ENCODE measurements at places on chromosomes 7 and 10.

DNA sequence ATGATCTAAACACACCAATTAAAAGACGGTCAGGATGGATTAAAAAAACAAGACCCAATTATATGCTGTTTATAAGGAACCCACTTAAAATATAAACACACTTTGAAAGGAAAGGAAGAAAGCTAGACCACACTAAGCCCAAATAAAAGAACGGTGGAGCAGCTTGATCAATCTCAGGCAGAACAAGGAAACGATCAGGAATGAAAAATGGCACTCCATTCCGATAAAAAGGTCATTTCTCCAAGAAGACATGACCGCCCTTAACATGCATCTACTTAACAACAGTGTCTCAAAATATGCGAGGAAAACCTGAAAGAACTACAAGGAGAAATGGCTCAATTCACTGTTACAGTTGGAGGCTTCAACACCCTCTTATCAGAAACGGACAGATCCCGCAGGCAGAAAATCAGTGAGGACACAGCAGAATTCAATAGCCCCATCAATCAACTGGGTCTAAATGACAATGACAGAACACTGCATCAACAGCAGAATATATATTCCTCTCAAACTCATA, 210.0 kb downstream of the MAD1L1 start:
- no peak for DNase-seq

GRCh38 chr10:14776546-14776945, 1.8 kb upstream of the FAM107B start:
- no peak for DNase-seq

DNA sequence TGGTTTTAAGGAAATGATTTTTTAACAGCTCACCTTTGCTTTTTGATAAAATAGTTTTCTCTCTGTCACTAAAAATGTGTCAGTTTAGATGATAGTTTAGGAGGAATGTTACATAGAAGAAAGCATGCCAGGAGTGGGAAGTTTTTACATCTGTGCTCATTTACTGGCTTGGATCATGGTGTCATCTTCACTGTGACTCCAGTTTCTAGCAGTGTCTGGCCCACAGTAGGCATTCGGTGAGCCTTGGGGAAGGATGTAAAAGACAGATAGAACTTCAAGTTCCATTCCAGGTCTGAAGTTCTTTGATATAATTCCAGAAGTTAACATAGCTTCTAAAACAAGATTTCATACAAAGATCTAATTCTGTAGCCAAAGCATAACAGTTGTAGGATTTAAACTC, 259.2 kb downstream of the BICC1 start:
- DNase-seq: no peak

- no peak for DNase-seq
Measured at GRCh38 chr7:157360483-157361025, 23.8 kb downstream of the DNAJB6 start.

- DNase-seq: no peak
Measured at GRCh38 chr10:46555366-46555712, 1.1 kb downstream of the GPRIN2 start.

DNA sequence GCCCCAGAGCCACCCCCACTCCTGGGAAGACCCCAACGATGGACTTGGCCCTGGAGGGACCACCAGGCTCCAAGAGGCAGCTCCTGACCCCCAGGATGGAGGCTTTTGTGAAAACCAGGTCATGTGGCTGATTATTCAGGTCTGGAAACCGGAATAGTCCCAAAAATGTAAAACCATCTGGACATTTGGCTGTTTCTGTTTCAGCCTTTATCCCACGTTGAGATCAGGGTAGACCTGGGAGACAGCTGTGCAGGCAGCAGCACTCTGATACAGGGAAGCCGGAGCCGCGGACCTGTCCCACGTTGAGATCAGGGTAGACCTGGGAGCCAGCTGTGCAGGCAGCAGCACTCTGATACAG, 7.1 kb upstream of the ADGRA1 start:
- DNase-seq: no peak

- no peak for DNase-seq
Measured at GRCh38 chr7:16021851-16022250, 335.4 kb upstream of the MEOX2 start.

GRCh38 chr10:14074062-14074884, 256.5 kb downstream of the FRMD4A start:
- no peak for DNase-seq

- DNase-seq: no peak
Measured at GRCh38 chr10:63206997-63207811, 74.1 kb downstream of the NRBF2 start.

DNA sequence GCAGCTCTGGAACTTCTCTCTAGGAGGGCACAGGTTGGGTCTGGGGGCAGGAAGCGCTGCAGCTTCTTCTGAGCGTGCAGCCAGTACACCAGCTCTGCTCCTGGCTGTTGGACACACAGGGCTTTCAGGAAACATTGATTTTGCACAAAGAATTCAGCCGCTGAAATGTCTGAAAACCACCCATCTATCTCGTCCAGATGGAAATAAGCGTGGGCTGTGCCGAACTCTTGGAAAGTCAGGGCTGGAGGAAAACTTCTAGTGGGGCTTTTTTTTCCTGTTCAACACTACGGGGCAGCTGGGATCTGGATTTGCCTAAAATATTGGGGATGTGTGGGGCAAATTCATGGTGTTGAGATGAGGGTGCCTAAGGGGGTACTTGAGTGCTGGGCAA, 31.2 kb downstream of the PALD1 start:
- DNase-seq: no peak

DNA sequence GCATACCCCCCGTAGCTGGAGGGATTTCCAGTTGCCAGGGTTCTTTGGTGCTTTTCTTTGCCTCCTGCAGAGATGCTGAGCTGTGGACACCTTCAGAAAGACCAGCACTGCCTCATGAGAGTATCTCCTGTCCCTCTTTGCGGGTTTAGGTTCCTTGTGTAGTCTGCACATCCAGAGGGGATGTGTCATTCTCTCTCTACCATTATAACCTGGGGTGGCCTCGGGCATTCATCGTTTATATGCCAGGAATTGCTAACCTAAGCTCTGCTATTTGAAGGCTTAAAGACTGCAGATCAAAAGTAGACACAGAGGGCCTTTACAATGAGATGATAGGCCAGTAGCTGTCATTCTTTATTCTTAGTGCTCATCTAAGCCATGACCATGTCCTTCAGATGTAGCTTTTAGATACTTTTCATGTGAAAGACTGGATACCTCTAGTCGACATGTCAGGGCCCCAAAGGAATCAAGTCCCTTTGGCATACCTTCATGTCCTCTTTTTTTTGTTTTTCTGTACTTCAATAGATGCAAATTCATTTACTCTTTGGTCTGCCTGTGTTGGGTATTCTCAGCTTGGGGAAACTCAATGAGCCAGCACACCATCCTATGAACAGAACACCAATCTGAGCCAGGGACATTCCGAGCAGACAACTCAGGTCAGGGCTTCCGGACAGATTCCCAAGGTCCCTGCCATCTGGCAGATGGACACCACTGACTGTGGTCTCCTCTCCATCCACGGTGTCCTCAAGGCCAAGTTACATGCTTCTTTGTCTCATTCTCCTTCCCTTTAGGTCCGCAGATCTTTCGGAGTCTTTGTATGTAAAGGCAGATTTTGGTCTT, 129.3 kb downstream of the NRF1 start:
- DNase-seq: no peak

DNA sequence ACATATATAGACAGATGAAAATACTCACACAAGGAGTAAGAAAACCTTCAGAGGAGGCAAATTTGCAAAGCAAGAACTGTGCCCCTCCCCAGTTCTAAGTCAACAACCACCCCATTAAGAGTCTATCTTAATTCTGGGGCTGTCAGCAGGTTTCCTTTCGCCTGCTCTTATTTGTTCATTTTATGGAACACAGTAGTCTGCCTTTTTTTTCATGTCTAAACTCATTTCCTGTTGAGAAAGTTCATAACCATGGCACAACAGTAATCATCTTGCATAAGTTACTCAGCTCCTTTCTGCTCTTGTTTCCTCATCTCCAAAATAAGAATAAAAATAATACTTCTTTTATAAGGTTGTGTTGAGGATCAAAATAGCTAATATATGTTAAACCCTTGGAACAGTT, 25.8 kb upstream of the AMPH start:
- no peak for DNase-seq

DNA sequence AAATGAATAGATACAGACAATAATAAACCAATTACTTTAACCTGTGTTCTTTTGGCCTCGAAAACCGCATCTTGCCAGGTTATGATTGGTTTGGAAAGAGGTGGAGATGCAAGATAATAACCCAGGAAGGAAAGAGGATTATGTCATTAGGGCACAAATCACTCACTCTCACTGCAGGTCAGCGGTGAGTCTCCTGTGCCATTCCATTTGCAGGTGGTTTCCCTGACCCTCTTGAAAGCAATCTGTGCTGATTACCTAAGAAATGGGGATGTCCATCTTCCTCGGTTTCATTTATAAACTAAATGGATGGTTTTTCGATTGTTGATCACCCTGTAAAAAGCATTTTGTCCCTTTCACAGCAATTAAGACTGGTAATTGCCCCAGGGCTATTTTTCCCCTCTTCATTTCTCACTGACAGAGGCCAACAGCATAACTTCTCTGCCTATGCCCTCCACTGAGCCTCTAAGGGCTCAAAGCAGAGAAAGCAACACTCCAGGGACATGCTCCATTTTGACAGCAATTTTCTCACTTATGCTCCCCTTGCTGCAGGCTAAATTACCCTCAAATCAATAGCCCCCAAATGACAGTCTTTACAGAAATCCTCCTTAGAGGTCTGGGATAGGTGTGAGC, 257.5 kb downstream of the IPMK start:
- DNase-seq: no peak

DNA sequence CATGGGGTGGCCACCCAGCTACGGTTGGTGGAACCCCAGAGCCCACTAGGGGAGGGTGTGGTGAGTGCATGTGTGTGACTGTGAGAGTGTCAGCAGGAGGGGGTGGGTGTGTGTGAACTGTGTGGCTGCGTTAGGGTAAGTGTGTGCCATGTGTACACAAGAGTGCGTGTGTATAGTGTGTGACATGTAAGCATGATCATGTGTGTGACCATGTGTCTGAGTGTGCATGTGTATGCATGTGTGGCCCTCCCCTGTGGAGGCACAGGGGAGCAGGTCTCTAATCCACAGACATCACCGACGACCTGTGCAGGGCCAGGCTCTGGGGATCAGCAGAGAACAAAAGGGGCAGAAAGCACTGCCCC, 3.5 kb upstream of the CFAP46 start:
- DNase-seq: no peak

DNA sequence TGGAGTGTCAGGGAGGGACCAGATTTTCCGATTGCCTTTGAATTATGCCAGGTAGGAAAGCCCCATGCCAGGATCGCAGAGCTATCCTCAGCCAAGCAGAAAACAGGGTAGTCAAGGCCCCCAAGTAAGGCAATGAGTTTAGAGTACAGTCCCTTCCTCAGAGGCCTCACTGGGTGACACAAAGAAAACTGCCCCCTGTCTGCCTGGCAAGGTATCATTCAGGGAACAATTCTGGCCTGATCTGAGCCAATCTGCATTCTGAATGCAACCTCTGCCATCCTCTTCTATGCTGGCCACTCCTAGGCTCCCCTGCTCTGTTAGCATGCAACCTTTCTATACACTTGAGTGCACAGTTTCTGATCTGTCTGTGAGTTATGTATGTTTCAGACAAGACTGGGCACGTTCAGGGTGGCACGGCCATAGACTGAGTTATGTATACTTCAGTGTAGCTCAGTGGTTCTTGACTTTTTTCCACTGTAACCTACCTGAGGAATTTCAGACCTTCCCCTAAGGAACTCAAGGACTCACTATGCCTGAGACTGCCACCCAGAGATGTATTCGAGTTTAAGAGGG, 336.8 kb downstream of the PLXNA4 start:
- no peak for DNase-seq

DNA sequence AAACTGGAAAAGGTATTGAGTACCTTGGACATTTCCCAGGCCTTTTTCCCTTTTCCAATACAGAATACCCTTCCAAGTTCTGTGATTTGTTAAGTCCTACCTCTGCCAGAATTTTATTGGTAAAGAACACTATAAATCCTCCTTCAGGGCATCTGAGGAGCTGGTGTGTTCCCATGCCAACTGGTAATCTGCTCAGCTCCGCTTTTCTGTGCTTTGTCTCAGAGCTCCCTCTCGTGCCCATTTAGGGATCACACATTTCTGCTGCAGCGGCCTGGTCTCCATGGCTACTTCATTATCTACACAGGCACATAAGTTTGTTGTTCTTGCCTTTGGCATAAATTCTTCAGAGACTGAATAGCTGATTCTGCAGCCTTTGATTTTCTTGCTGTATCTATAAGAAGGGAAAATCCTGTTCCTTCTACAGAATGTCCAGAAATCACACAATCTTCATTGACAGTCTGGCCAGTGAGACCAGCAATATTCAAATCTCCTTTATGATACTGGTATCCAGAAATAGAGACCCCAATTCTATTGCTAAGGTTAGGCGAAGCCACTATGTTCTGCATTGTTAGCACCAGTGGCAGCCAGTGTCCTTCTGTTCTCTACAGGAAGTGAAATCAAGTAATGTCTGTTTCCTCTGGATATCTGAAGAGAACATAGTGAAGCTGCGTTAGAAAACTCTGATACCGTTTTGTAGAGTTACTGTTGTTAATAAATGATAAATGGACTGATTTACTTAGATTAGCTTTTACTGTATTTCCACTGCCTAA, 51.9 kb downstream of the DENND11 start:
- no peak for DNase-seq

DNA sequence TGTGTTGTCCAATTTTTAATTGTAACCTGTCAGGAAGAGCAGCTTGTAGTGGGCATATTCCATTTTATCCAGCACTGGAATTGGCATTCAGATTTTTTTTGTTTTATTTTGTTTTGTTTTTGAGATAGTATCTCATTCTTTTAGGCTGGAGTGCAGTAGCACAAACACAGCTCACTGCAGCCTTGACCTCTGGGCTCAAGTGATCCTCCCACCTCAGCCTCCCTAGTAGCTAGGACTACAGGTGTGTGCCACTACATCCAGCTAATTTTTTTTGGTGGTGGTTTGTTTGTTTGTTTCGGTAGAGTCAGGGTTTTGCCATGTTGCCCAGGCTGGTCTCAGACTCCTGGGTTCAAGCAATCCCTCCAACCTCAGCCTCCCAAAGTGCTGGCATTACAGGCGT, 44.7 kb downstream of the GUSB start:
- no peak for DNase-seq

- no peak for DNase-seq
Measured at GRCh38 chr10:43372765-43373361, 1.4 kb downstream of the FXYD4 start.

GRCh38 chr7:2068693-2069471, 163.9 kb downstream of the MAD1L1 start:
- no peak for DNase-seq

GRCh38 chr7:30652698-30653641, 29.3 kb downstream of the CRHR2 start:
- DNase-seq: no peak

Measured in stimulated activated CD8-positive, alpha-beta memory T cell treated with anti-CD3 and anti-CD28 coated beads, Interleukin-4, amount 100 ng/mL, for 24 hours (primary cell).